Hindlimb muscle (tissue), 1 donor: ENCODE measurements at places on chromosomes 11 and 22. TPM values are rescaled to one million over a fixed set of nuclear protein-coding genes. Genes with fewer than 3 reads are reported as not detected.

DNA sequence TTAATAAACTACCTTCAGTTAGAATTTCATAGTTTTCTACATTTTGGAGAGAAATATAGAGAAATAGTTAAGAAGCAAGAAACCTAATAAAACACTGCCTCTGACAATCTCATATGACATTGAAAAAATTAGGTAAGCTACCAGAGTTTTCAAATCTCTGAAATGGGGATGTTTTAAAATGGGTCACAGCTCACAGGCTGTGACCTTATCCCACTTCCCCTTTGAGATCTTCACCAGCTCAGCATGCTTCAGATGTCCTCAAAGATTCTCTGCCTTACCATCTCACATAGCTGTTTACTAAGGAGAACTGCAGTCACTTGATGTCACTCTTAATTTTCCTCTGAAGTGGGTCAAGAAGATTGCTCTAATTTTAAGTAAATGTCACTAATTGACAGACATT, 717.8 kb downstream of the JRKL start:
- no peak for DNase-seq

- no peak for DNase-seq
Observed at GRCh38 chr22:49659924-49660315, 167.8 kb downstream of the BRD1 start.

DNA sequence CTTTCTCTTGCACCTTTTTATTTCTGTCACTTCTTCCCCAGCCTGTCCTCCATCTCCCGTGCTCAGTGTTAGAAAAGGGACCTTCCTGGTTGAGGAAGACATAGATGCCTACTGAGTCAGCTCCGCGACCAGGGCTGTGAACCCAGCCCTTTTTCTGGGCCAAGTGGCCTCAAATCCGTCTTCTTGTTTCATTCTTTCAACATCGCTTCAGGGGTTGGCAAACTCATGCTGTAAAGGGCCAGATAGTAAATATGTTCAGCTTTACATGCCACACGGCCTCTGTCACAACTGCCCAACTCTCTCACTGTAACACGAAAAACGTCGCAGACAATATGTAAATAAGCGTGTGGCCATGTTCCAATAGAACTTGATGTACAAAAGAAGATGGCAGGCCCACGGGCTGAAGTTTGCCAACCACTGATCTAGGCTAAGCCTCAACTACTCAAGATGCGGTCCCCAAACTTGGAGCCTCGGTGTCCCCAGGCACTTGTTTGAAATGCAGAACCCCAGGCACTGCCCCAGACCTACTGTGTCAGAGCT, 338.4 kb downstream of the MN1 start:
- DNase-seq: no peak

Gene E2F8
- polyA plus RNA-seq: 19.8 TPM

DNA sequence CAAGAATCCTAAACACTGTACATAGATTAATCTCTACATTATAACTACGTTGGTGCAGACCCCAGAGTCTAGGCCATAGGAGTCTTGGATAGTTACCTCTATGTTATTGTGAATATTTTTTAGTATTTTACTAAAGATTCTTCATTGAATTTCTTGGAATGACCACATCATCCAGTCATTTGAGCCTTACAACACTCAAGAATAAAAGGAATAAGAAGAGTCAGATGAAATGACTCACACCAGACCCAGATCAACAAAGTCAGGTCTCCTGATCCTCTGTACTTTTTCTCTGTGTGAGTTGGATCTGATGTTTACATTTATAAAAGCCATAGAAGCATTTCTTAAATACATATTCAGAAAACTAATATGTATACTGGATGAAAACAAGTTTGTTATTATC, 179.2 kb upstream of the ARHGAP20 start:
- DNase-seq: no peak

DNA sequence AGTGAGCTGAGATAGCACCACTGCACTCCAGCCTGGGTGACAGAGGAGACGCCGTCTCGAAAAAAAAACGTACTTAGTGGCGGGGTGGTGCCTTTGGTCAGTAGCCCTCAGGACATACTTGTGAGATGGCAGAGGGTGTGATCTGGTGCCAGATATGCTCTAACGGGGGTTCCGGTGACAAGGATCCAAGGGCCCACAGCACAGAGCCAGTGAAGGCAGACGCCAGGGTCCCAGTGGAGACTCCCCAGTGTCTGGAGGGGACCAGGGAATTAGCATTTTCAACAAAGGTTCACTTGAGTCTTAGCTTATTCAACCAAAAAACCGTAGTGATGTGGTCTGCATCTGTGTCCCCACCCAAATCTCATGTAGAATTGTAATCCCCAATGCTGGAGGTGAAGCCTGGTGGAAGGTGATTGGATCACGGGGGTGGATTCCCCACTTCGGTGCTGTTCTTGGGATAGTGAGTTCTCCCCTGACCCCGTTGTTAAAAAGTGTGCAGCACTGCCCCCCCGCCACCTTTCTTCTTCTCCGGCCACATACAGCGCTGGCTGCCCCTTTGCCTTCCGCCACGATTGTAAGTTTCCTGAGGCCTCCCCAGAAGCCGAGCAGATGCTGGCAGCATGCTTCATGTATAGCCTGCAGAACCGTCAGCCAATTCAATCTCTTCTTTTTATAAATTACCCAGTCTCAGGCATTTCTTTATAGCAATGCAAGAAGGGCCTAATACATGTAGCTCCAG, 26.6 kb upstream of the OSBPL5 start:
- no peak for DNase-seq

DNA sequence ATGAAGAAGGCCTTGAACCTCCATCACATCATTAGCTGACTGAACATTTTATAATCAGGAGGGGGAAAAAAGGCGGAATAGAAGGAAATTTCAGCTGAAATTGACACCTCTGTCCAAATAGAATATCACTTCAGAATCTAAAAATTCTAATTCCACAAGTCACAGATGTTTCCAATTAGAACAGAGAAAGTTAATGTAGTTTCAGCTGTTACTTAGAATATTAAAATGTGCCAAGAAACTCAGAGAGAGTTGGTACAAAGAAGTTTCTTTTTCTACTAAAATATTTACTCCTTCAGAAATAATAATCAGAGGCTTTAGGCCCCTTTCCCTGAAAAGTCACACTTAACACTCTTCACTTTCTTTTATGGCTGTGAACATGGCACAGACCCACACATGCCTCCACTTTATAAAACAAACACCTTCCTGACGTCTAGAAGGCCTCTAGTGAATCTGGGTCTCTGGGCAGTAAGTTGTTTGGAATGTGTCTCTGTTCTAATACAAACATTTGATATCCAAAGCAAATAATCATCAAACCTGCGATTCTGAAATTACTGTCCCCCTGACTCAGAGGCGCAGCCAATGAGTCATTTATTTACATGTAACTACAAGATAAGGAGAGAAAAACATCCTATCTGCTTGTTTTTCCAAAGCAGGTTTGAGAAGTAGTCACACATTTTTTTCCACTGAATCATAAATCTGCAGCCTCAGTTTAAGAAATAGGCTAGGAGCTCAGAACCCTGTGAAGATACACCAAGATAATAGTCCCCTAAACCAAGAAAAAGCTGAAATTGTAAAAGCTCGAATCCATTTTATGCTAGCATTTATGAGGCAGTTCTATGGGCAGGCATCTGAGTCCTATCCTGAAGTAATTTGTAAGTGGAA, 148.4 kb downstream of the ME3 start:
- no peak for DNase-seq

- DNase-seq: no peak
Observed at GRCh38 chr11:129414144-129414872, 38.7 kb downstream of the BARX2 start.

GRCh38 chr11:68543594-68543993, 83.0 kb downstream of the PPP6R3 start:
- no peak for DNase-seq

- no peak for DNase-seq
Observed at GRCh38 chr11:122851366-122851966, 13.2 kb downstream of the CRTAM start.

Gene SUSD2
- polyA plus RNA-seq: 0.85 TPM

DNA sequence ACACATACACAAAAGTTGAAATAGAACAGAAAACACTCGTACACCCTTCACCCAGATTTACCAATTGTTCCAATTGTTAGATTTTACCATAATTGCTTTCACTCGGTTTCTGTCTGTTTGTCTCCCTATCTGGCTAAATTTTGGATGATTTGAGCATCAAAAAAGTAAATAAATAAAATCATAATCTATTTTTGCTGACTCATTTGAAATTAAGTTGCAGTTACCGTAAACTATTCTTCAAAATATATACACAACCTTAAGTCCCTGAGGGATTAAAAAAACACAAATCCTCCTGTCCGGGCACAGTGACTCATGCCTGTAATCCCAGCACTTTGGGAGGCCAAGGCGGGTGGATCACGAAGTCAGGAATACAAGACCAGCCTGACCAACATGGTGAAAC, 81.3 kb upstream of the SYT9 start:
- DNase-seq: no peak

Gene TH
- 0.66 TPM for polyA plus RNA-seq

Gene LTBP3
- polyA plus RNA-seq: 126 TPM

DNA sequence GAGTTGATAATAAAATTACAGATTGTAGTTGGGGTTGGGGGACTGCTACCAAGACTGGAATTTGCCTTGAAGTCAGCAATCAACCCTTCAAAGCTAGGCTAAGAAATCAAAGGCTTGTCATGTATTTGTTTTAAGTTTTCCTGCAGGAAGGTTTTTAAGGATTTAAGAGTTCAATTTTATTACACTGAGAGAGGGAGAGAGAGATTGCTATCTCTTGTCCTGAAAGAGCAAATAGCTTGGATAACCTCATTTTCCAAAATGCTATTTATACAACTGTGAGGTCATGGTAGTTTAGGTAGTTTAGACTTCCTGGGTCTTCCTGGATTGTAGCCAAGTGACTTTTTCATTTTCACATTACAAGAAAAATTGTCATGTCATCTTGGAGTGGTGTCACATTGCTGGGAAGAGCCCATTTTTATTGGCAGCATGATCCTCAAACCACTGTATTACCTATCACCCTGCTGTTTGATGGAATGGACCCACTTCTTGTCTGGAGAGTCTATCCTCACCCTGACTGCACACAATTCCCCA, 10.1 kb upstream of the PRSS23 start:
- no peak for DNase-seq

DNA sequence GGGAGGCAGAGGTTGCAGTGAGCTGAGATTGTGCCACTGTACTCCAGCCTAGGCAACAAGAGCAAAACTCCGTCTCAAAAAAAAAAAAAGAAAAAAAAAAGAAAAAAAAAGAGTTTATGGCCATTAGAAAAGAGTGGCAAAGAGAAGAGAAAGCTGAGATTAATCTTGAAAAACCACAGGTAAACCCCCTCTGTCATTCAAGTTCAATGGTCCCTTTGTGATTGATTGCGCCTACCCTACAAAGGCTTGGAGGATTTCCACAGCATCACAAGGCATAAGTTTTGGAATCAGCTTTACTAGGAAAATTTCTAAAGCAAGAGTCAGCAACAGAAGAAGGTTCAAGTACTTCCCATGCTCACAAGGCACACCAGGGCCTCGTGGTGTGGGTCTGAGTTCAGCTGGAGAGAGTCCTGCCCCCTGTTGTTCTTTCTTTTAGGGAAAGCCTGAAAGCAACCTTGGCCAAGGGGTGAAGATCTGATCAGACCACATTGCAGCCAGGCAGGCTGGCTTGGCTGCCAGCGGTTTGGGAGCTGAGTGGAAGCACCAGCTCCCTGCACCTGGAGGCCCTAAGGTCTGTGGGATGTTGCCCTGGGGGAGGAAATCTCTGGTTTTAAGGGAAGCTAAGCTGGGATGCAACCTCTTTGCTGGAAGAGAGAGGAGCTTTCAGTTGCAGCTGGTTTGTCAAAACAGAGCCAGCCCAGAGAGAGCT, 41.8 kb downstream of the SLN start:
- DNase-seq: no peak

DNA sequence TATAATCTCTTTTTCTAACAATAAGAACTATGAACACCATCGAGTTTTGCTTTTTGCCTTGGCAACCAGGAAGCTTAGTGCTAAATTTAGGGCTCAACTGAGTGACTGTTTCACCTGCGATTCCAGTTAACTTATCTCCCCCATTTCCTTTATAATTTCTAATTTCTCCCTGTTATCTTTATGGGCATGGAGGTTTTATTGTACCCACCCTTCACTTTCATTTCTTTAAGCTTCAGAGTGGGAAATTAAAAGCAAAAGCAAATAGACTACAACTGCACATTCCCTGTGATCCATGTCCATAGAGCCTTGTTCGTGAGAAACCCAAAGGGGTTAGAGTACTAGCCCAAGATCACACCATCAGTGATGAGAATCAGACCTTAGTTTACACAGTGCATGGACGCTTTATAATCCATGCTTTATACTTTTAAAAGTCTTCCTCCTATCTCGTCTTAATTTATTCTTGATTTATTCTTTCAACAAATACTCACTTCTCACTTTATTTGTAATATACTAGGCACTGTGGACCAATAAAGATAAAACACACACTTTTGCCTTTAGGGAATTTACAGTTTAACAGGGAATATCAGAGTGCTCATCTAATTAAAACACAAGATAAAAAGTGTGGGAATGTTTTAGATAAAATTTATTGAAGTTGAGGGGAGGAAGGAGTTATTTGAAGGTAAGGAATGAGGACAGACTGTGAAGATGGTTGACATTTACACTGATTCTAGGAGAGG, 40.6 kb downstream of the ADAMTS15 start:
- DNase-seq: no peak

DNA sequence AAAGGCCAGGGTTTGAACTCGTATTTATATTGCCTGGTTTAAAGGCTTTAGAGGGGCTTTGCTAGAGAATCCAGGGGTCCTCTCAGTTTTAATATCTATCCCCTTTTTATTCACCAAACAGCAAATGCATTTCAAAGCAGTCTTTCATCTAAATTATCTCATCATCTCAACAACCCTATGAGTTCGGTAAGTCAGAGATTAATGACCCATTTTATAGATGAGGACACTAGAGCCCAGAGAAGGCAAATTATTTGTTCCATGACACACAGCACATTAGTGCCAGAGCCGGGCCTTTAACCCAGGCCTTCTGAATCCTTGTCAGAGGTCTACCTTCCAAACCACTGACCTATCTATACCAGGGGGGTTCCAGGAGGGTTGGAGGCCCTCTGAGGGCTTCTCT, 16.8 kb upstream of the YWHAH start:
- no peak for DNase-seq

- no peak for DNase-seq
Observed at GRCh38 chr11:35791088-35791958, 128.7 kb downstream of the TRIM44 start.

Gene APOL5
- polyA plus RNA-seq: 2.0 TPM

DNA sequence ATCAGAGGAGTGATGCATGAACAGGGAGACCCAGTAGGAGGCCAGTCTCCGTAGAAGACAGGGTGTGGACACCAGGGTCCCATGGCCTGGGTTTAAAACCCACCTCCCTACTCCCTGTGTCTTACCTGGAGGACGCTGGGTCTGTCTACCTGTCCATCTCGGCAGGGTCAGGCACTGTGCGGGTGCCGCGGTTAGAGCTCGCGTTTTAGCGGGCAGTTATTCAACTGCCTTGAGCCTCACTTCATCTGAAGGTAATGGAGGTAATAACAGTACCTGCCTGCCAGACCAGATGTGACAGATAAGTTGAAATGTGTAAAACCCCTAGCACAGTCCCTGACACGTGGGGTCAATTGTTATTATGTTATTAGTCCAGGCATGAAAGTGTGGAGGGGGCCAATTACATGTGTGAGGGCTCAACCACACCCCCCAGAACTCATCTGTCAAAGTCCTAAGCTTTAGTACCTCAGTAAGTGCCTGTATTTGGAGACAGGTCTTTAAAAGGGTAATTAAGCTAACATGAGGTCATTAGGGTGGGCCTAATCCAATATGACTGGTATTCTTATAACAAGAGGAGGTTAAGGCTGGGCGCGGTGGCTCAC, 8.1 kb upstream of the UPK3A start:
- DNase-seq: no peak

GRCh38 chr11:130203766-130204702, 44.5 kb downstream of the ST14 start:
- DNase-seq: no peak

Gene OR2D2
- not detected for polyA plus RNA-seq
